Anterior cingulate cortex (tissue), 58 donors: ENCODE measurements at places on chromosomes 7 and 10.

DNA sequence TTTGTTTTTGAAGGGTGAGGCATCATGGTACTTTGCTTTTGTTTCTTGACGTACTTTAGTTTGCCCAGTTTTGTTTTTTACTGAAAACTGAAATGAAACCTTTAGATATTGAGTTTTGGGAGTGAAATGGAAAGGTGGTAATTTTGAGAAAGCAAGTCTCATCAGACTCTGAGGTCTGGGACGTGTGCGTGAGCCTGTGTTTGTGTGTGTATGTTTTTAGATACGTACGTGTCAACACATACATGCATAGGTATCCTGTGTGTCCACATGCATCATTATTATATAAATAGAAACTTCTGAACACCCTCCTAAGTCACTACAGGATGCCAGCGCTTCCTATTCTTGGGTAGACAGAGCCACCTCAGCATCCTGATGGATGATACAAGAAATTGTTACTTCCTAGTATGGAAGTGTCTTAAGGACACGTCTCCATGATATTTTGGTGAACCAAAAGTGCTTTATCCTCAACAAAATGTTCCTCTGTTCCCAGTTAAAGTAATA is 47.8 kb downstream of the PROSER2 start:
- DNase-seq = no peak

- DNase-seq = no peak
These were observed 2.7 kb upstream of the PRKRIP1 start for GRCh38 chr7:102393467-102393866.

DNA sequence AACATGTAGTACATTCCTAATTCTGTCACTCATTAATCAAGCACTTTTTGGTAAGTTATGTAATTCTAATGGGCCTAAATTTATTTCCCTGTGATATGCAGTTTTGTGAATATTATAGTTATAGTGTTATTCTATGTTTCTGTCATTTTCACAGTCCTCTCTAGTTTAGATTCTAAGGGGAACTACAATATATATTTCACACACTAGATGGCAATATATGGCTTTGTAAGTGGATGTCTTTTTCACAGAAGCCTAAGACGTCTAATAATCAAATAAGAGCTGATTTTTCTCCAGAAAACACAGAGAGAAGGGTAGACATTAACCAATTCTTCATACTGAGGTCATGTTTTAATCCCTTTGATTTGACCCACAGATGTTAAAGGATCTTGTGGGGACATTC is 18.0 kb downstream of the RNLS start:
- DNase-seq = no peak

DNA sequence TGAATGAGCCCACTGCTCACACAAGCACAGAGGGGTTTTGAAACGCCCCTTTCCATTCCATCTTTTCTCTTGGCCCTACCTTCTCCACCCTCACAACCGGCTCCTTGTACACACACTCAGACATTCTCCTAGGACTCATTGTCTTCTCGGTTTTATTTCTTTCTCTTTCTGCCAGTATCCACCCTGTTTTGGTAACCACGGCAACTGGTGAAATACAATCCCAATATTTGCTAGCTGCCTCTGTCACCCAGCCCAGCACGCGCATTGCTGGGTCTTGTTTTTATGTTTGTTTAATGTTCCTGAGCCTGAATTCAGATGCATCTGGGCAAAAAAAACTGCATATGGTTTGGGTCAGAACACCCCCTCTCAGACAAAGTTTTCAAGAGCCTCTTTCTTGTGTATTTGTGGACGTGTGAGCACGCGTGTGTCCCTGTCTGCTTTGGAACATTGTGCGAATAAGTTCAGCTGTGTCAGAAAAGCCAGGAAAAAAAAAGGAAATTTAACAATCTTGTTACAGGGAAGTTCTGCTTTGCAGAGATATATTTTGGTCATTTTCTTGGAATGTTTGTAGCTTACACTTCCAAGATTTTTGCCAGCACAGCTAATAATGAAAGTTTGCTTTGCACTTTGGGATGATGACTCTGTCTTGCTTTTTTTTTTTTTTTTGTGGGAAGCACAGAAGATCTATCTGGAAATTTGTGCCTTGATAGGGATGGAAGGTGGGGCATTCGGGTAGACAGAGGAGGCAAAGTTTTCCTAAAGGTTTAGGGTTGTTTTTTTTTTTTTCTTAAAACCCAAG is 225.9 kb downstream of the TRIL start:
- DNase-seq = no peak

DNA sequence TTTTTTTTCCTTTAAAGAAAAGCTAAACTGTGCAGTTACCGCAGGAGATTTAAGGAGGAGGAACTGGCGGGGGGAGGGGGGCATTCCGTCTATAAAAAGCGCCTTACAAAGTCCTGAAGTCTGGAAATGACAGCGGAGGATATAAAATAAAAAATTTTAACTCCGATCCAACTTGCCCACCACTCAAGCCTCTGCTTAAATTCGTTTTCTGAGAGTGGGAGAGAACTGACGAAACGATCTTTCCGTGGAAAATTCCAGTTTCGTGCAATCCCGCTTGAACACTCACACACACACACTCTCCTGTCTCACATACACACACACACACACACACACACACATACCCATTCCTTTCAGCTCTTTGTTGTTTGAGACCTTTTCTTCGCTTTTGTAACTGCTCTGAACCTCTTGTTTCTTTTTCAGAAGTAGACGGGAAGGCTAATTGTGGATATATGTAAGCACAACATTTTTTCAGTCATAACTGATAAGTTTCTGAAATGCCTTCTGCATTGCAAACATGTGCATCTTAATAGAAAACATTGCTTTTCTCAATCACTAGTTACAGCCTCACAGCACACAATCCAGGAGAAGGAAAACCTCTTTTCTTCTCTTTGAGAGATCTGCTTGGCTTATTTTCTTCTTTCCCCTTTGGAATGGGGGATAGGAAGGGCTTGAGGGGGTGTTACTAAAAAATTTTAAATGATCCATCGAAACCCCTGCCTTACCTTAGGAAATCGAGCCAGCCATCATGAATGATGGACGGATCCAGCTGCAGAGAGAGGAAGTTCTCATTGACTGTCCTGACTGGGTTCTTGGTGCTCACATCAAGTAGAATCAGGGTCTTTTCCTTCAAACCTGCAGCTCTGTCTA is 628 bp downstream of the HPSE2 start:
- DNase-seq = no peak
